ENCODE measurements at places on chromosomes 3 and 15.

- DNase-seq: peak; percentile 93
Observed at GRCh38 chr3:112519424-112520001, 20.2 kb upstream of the BTLA start.

DNA sequence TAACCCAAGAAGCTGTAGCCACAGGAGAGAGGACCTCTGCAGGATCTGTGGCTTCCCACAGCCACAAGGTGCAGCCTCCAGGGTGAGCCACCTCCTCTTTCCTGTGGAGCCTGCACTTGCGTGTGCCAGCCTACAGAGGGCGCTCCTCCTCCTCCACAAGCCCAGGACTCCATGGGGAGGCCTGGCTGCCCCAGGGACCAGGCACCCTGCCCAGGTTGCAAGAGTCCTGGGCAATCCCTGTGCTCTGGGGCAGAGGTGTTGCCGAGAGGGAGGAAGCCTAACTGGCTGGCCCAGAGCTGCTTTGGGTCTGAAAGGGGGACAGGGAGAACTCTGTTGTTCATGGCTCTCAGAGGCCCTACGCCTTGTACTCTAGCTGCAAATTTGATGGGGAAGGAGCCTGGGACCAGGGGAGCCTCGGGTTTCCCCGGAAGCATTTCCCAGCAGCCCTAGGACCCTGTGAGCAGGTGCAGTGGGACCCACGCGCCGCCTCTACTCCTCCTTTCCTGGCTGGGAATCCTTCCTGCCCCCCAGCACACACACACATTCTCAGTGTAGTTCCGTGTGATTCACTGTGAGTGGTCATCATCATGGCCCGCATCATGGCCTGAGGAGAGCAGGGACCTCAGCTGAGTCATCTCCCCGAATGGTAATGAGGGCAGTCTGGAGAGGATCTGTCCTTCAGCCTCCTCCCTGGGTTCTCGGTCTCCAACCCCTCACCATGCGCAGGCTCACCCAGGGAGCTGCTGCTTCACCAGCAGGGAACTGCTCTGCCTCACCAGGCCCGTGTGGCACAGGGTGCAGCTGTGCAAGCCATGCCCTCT lies 24.3 kb downstream of the TBC1D21 start:
- DNase-seq: peak; percentile 88

DNA sequence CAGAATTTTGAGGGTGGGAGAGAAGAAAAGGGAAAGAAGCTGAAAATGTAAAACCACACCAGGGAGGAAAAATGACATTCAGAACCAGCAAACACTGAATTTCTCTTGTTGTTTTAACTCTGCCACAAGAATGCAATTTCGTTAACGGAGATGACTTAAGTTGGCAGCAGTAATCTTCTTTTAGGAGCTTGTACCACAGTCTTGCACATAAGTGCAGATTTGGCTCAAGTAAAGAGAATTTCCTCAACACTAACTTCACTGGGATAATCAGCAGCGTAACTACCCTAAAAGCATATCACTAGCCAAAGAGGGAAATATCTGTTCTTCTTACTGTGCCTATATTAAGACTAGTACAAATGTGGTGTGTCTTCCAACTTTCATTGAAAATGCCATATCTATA lies 15.5 kb downstream of the GREM1 start:
- peak; percentile 44 for DNase-seq

- DNase-seq: peak; percentile 74
Observed at GRCh38 chr15:64209680-64210334, 47.0 kb upstream of the PPIB start.

DNA sequence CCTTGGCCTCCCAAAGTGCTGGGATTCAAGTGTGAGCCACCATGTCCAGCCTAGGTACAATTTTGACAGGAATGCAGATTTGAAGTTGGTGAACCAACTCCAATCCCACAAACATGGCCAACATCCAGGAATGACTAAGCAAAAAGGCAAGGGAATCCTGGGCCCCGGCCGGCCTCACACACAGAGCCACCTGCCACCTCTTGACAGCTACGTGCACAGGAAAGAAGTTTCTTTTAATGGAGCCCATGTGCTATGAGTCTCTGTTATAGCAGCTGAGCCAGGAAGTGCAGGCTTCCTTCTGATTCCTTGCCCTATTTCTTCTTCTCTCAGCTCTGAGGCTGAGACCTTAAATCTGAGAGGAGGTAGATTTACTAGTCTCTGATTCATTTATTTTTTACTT lies 8.8 kb downstream of the TMEM40 start:
- peak; percentile 76 for DNase-seq

All from choroid plexus epithelial cell (primary cell).